ENCODE measurements at places on chromosomes 16 and 17. TPM values are rescaled to one million over a fixed set of nuclear protein-coding genes. Genes with fewer than 3 reads are reported as not detected.

Gene SKAP1
- total RNA-seq, result not detected

Gene MRM1
- total RNA-seq, result 9.4 TPM

Gene TOP2A
- 149 TPM for total RNA-seq

Gene HOXB5
- 0.29 TPM for total RNA-seq

Gene ZDHHC7
- total RNA-seq, result 108 TPM

Gene FLOT2
- total RNA-seq, result 57.9 TPM

Gene C17orf67
- total RNA-seq, result 0.73 TPM

Gene TMEM235
- total RNA-seq, result not detected

Gene HOXB1
- not detected for total RNA-seq

Gene TEX19
- total RNA-seq, result not detected

Gene AGRP
- not detected for total RNA-seq

Measured in smooth muscle cell of trachea (primary cell).